ENCODE measurements at places on chromosomes 7 and 10.

DNA sequence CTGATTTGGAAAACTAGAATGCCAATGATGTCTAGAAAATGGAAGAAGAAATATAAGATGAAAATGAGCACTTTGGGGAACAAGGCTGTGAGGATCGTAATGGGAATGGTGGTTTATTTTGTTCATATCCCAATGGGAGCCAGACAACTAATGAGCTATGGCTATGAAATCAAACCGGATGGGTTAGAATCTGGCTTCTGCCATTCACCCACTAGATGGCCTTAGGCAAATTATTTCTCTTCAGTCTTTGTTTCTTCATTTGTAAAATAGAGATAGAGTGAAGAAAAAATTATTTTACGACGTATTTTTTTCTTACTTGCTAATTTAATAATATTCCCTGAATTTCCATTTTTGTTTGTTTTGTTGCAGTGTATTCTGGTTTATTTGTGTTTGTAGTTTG, 572.1 kb upstream of the IGFBP3 start:
- DNase-seq = no peak

GRCh38 chr7:15924910-15925309, 238.4 kb upstream of the MEOX2 start:
- no peak for DNase-seq

GRCh38 chr7:141039376-141039775, 24.6 kb upstream of the MRPS33 start:
- no peak for DNase-seq

DNA sequence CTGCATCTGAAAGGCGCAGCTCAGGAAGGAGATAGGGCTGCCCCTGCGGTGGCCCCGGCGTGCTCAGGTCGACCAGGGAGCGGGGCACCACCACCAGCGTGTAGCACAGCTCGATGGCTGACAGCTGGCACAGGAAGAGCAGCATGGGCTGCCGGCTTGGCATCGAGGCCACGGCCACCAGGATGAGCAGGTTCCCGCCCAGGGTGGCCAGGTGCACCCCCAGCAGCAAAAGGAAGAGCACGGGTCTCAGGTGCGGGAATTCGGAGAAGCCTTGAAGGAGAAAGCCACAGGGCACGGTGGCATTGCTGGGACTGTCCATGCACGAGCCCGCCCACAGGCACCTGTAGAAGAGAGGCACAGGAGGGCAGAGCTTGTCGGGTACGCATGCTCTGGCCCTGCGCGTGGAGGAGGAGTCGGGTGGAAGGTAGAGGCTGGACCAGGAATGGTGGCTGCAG, 33.9 kb downstream of the TAS2R41 start:
- no peak for DNase-seq

- DNase-seq = no peak
These were observed 88.8 kb upstream of the INSIG1 start for GRCh38 chr7:155208681-155209477.

DNA sequence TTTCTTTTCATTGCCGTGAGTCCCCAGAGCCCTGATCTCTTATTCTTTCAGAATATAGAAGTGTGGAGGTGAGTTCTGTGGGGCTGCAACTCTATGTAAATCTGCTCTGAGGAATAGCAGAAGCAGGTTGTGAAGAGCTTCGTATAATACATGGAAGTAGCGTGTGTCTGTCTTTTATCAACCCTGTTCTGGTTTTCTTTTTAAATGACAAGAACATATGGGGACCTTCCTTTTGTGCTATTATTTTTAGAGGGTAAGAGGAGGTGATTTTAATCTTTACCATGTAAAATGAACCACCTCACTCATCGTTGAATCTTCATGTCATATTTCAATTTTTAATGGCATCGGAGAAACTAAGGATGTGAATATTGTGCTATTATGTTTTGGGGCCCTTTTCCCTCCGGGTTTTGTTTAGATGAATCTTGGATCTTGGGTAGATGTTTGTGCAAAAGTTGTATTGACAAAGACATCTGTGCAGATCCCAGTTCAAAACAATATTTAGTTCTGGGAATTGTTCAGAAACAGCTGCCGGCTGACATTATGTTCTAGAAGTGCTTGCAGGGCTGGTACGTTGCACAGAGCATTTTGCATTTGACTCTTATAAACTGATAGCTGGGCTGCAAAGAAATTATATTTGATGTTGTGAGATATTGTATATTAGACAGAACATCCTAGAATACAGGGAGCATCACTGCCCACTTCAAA, 46.7 kb downstream of the PLXDC2 start:
- peak; percentile 86 for DNase-seq

DNA sequence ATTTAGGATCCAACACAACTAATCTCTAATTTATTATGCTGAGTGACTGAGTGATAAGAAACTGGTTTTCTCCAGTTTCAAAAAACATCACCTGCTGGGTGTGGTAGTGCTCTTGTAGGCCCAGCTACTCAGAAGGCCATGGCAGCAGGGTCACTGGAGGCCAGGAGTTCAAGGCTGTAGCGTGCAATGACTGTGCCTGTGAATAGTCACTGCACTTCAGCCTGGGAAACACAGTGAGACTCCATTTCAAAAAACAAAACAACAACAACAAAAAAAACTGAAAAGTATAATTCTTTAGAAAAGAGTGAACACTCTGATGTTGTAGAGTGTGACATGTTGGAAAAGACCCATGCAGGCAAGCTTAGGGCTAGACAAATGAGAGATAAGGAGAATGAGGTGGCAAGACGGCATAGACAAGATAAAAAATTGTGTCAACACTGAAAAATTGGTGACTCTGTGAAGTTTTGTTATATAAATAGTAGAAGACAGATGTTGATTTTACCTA, 150.1 kb upstream of the GPR22 start:
- DNase-seq = no peak

- DNase-seq = peak; percentile 77
These were observed 52.7 kb upstream of the SLC29A3 start for GRCh38 chr10:71266147-71266917.

GRCh38 chr7:11507929-11508328, 324.1 kb downstream of the THSD7A start:
- DNase-seq = no peak

- DNase-seq = no peak
These were observed 73.8 kb downstream of the RGS10 start for GRCh38 chr10:119468542-119469324.

- no peak for DNase-seq
These were observed 19.1 kb upstream of the GIMAP2 start for GRCh38 chr7:150666412-150666811.

GRCh38 chr10:121242741-121243608, 355.3 kb downstream of the FGFR2 start:
- no peak for DNase-seq

DNA sequence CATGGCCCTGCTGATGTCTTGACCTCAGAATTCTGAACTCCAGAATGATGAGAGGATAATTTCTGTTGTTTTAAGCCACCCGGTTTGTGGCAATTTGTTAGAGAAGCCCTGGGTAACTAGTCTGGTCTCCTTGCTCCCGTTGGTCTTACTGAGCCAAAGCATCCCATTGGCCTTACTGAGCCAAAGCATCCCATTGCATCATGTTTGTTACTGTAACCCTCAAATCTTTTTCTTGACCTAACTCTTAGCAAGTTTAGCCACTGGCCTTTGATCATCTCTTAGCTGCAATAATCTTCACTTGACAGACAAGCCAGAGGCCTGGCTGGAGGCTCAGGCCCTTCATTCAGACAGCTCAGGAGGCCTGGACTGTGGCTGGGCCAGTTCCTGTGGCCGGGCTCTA, 21.8 kb downstream of the TBXAS1 start:
- no peak for DNase-seq

GRCh38 chr10:36465604-36466379, 659.6 kb upstream of the ANKRD30A start:
- DNase-seq = no peak

DNA sequence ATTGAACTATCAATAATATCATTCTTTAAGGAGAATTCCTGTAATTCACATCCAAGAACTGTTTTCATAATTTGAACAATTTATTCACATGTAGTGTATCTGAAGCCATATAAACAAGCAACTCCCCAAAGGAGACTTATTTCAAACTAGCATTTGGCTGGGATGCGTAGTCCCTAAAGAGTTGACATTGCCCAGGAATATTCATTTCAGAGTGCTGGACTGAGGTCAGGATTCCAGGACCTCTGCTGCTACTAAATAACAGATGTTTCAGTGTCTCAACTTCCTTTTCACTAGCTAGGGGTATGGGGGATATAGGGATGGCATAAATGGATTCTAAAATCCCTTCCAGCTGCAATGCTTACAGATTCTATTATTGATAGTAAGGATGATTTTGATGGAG, 177.0 kb downstream of the TSPAN12 start:
- no peak for DNase-seq

DNA sequence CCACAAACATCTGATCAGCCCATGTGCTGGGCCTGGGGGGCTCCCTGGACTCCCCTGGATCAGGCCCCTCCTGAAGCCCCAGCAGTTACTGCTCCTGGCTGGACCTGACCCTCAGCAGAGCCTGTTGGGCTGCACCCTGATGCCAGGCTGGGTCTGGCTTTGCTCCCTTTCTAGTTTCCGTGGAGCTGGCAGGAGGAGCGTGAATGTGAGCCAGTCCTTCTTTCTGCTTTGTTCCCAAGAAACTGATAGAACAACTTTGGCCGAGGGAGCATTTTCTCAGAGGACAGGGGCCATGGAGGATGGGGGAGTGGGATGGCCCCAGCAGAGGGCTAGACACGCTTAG, 128.2 kb downstream of the NEURL1 start:
- DNase-seq = no peak

DNA sequence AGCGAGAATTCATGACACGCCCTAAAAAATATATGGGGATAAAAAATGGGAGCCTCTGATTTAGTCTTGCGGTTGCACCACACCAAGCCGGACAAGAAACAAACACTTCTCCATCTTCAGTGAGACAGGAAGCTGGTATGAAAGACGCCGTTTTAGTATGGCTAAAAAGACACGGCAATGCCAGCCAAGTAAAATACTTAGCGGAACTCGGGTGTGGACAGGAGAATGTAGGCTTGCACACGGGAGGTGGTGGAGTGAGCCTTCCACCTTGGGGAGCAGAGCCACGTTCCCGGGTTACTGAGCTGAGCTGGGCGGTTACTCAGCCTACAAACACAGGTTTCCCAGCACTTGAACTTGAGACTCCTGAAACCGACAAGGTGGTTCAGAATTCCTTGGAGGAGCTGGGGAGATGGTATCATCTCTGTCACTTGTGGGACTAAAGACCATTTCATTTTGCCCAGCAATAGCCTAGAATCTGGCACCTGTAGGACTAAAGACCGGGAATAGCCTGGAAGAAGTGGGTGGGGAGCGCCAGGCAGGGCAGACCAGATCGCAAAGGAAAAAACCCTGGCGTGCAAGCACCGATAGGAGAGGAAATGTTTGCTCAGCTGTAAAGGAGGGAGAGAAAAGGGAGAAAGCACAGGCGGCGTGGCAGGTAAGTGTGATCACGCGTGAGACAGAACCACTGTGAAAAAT, 34.8 kb upstream of the SEPHS1 start:
- DNase-seq = no peak

DNA sequence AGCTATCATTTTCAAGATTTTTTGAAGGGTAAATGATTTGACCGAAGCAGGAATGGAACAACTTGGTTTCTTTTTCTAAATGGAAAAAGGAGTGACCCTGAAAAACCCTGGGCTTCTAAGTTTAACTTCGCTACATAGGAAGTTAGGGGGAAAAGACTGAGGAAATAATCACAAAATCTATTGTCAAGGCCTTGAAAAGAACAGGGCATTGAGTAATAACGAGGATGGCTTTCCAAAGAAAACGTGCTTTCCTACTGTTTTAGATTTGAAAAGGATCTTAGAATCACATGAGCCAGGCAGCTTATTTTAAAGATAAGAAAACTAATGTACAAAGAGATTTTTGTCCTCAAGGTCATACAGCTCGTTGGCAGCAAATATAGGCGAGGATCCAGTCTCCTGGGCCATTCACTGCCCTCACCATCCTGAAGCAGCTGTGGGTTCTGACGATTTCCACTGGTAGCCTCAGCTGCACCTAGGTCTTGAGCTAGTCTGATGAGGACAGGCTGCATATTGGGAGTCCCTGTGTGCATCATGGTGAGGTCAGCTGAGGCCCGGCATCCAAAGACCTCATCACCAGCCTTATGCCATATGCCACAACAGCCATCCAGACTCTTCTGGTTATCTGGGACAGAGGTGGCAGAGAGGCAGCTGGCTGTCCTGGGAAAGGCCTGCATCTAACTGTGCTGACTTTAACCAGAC, 384.7 kb upstream of the NRP1 start:
- no peak for DNase-seq

DNA sequence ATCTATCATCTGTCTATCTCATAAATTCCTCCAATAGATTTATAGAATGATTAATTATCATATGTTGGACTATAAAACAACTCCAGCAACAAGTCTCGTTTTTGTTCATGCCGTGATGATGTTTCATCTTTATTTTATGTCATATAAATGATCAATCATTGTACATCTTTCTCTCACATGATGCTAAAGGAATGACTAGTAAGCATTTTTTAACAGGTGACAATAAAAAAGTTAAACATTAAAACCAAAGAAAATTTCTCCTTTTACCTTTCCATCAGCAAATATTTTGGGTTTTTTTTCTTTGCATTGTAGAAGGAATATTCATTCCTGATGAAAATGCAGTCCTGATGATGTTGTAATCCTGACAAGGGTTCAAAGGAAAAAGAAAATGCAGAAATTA, 41.4 kb downstream of the AKR1C3 start:
- DNase-seq = no peak

DNA sequence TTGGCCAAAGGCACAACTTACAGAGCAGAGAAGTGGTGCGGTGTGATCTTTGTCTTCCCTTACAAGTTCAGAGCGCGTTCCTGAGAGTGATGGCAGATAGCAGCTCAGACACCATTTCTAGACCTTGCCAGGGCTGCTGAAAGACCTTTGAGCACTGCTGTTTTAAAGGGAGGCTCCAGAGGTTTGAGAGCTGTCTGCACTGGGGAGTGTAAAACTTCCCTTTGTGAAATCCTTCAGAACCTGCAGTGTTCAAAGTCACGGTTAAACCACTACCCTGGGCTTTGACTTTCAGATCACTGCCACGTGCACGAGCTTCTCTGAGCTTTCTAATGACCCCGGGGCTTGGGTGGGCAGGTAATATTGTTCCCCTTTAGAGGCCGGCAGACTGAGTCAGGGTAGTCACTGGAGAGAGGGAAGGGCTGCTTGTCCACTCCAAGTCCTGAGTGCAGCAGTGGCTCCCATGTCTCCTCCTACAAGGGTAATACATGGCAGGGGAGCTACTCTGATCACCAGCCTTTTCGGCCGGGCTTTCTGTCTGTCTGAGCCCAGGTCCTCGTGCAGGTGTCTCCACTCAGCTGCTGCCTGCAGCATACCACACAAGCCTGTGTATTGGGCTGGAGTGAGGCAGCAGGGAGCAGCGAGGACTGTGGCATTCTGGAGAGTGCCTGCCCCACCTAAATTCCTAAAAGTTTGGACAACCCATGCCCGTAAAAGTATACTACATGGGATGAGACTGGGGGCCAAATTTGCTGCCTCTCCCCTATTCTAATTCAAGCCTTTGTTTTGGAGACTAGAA, 63.3 kb downstream of the ZMIZ1 start:
- DNase-seq = no peak

- no peak for DNase-seq
These were observed 121.6 kb upstream of the SDK1 start for GRCh38 chr7:3179456-3179855.

- no peak for DNase-seq
These were observed 128.3 kb upstream of the COBL start for GRCh38 chr7:51444936-51445335.

Measured in SK-N-DZ (cell line).